Esophagus squamous epithelium (tissue), 5 donors: ENCODE measurements at places on chromosomes 3 and 15.

GRCh38 chr3:165653130-165653778, 184.0 kb downstream of the BCHE start:
- no peak for DNase-seq

GRCh38 chr3:57087361-57088092, 27.1 kb downstream of the SPATA12 start:
- no peak for DNase-seq

DNA sequence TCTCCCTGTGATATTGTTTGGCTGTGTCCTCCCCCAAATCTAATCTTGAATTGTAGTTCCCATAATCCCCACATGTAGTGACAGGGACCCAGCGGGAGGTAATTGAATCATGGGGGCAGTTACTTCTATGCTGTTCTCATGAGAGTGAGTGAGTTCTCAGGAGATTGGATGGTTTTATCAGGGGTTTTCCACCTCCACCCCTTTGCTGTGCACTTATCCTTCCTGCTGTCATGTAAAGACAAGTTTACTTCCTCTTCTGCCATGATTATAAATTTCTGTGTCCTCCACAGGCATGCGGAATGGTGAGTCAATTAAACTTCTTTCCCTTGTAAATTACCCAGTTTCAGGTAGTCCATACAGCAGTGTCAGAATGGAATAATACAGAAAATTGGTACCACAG, 24.7 kb downstream of the TUSC7 start:
- DNase-seq: no peak

- no peak for DNase-seq
Observed at GRCh38 chr3:142319912-142320311, 94.5 kb upstream of the GK5 start.

DNA sequence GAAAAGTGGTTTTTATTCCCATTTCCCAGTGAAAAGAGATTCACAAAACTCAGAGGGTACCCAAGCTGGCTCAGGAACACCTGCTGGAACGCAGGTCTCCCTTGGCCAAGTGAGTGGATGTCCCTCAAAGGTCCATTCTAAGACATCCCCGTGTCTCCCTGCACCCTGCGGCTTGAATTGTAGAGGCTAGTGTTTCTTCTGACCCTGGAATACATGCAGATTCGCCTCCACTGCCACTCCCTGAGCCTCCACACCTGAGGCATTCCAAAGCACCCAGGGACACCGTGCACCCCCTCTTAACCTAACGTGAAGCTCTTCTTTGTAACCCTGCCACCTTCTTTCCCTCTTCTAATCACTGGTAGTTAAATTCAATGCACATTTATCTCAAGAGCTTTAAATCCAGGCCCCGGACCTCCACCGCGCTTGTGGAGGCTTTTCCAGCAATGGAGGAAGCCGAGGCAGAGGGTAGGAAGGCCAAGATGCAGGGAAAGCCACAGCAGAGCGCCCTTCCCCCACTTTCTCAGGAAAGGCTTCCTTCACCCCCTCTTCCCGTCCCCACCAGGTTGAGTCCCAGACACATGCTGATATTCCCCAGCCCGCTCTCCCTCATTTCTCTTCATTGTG, 590 bp upstream of the ITGA11 start:
- DNase-seq: no peak
